Substantia nigra (tissue), 51 donors: ENCODE measurements at places on chromosomes 4 and X.

GRCh38 chr4:682490-683172, 6.3 kb downstream of the SLC49A3 start:
- no peak for DNase-seq

- no peak for DNase-seq
These were observed 193.0 kb downstream of the TRIML1 start for GRCh38 chr4:188332265-188332664.

DNA sequence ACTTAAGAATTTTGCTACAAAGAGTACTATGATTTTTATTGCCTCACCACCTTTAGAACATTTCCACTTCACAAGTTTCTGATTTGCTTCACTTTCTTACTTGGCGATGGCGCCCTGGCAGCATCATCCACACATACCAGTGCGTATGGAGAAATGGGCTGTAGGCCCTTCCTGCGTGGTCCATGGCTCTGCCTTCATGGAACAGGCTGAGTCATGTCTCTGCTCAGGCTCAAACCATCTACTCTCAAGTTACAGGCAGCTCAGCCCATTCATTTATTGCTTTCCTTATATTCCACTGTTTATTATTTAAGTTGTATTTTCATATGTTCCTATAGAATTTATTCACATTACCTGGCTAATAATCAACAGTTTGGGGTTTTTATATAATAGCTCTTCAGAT, 21.1 kb downstream of the CASP3 start:
- DNase-seq = no peak

DNA sequence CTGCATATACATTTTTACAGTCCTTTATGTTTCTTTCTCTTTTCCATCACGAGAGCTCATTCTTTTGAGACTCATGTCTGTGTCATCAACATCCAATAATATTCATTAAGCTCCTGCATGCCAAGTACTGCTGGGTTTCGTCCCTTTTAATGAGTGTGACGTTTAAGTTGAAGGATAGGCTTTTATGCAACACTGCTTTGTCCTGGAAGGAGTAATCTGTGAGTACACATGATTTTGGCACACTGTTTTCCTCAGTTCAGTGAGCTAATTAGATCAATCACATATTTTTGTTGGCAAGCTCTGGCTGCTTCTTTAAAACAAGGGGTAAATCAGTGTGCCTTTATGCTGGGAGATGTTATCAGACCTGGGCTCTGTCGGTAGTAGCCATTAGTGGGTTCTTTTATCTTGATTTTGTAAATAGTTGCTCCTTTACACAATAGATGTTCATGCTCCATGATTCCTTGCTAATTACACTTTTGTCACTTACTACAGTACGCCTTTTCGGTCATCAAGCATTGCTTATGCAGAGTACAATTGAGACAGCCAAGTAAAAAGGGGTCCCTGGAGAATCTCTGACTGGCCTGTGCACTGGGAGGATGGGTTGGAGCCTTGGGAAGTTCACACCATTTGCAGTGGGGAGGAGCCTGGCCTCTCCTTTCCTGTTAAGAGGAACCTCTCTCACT, 132.6 kb downstream of the FHIP1A start:
- DNase-seq = no peak

GRCh38 chr4:36812149-36812548, 432.4 kb upstream of the NWD2 start:
- no peak for DNase-seq

- peak; percentile 5 for DNase-seq
These were observed at the start of gene RNF128 for GRCh38 chrX:106726485-106727437. Gene RNF128 (plus strand): TSS chrX:106726701. CDS start chrX:106726914, 213 bp downstream.

DNA sequence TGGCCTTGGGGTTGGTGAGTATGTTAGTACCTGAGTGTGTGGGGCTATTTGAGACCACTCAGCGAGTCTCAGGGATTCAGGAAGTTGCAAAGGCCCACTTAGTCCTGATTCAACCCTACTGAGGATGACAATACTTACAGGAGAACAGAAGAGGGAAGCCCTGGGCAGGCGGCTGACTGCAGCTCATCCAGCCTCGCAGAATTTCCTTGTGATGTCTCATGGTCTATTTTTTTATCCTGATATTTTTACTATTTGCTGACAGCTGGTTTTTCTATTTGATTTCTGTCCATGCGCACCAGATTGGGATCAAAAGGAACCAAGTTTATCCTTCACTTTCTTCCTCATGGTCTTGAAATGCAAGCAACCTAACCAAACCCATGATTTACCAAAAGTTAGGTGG, 201.8 kb upstream of the LNX1 start:
- DNase-seq = no peak

DNA sequence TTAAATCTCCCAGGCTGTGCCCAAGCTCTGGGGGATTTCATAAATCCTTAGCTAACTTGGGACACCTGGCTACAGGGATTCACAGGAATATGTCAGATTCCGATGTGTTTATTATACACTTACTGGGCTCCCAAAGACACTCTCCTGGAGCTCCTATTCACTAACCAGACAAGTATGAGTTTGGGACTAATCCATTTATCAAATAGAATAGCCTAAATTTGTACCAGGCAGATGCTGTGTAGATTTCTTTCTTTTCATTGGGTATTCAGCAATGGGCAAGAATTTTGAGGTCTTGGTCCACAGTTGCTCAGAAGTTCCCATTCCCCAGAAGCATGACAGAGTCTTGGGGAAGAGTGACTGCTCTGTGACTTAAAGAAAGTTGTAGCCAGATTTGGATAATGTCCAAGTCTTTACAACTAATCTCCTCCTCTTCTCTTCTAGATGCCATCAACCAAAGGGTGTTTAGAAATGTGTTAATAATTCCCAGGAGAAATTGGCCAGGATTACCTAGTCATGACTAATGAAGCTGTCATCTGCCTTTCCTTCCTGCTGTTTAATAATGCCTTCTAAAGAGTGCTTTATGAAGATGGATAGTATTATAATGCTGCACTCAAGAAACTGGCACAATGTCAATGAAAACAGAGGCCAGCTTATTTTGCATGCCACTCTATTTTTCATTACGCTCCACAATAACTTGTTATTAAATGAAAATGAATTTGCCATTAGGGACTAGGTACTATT, 120.9 kb downstream of the CHIC2 start:
- DNase-seq = no peak
